ENCODE measurements at places on chromosomes 16 and 17. TPM values are rescaled to one million over a fixed set of nuclear protein-coding genes. Genes with fewer than 3 reads are reported as not detected.

GRCh38 chr17:68623811-68624210 is 22.6 kb upstream of the FAM20A start:
- DNase-seq, result no peak

LITAFD gene
- polyA plus RNA-seq, result not detected

VMP1 gene
- 170 TPM for polyA plus RNA-seq

DHRS7C gene
- not detected for polyA plus RNA-seq

ZNF232 gene
- polyA plus RNA-seq, result 6.8 TPM

DNA sequence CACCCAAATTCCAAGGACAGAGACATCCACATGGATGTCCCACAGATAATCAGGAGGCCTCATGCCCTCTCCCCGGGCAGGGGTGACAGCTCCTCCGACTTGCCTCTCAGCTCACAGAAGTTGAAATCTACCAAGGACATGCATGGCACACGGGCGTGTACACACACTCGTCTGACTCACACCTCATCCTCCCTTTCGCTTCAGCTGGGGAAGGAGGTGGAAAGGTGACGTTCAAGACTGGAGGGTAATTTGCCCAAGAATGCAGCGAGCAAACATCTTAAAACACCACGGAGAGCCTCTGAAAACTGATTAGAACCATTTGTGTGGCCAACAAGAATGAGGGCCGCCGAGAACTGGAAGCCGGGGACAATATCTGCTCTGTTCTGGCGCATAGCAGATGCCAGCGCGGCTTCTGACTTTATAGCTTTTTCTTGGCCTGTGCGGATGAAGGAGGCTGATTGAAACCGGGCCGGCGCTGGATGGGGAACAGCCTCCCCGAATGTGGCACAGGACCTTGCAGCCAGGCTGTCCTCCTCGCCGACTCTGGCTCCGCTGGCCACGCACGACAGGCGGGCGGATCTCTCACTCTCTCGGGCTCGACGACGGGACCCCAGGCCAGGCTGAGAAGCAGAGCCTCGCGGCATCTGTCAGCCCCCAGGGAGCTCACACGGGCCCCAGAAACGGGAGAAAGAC is 100.9 kb downstream of the C16orf95 start:
- DNase-seq, result peak; percentile 63

RND2 gene
- polyA plus RNA-seq, result 0.25 TPM

DNA sequence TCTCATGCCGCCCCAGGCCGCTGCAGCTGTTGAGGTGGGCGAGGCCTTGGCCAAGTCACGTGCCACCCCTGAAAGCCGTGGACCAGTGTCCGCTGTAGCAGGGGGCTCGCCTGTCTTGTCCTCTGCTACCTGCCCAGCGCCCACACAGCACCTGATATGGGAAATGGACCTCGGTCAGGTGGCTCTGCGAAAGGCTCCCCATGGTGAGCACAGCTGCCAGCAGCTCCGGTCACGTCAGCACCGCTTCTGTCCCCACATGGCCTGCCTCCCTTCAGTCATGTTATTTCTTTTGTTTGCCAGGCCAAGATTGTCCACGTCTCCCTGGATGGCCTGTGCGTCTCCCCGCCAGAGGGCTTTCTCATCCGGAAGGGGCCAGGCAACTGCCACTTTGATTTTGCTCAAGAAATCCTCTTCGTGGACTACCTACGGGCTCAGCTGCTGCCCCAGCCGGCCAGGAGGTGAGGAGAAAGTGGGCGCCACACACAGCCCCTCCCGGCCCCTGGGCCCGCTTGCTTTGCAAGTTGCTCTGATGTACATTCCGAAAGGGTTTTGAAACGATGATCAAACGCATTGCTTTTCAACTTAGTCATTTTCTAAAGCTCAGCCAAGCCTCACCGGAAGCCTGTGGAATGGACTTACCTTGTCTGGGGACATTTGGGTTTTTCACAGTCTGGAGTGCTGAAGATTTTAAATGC is 219.8 kb downstream of the KATNIP start:
- DNase-seq, result no peak

KIF19 gene
- polyA plus RNA-seq, result 4.2 TPM

DNA sequence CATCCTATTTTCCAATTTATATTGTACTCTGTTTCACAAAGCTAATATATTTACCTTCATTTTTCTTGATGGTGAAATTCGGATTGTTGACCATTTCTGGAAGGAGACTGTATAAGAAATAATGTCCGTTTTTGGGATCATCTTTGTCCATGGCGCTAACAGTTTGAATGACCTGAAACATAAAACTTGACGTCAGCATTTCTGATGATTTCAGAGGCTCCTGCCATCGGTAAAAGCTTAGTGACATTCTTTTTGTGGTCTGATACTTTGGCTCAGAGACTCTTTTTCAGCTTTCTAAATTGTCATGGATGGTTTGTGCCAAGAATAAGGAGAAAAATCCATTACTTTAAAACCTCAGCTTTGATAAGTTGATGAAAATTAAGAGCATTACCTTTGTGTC is 322.5 kb downstream of the CDH8 start:
- no peak for DNase-seq

DNA sequence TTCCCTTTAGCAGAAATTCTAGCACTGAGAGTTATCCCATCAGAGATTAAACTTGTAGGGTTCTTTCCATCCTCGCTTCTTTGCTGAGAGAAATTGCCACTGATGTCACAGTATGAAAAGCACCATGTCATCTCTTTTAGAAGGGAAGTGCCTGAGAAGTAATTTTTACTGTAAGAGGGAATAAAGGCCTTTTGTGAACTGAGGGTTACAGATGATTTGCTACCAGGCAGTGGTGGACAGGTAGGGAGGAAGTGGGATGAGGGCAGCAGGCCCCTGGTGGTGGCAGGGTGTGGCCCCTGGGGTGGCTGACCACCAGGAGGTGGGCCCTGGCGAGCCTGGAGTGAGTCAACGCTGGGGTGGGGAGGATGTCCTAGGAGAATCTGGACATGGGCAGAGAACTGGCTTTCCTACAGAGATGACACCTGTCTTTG is 6.4 kb upstream of the MILR1 start:
- DNase-seq, result no peak

- DNase-seq, result no peak
These were observed 41.6 kb downstream of the RPGRIP1L start for GRCh38 chr16:53662072-53662471.

DNA sequence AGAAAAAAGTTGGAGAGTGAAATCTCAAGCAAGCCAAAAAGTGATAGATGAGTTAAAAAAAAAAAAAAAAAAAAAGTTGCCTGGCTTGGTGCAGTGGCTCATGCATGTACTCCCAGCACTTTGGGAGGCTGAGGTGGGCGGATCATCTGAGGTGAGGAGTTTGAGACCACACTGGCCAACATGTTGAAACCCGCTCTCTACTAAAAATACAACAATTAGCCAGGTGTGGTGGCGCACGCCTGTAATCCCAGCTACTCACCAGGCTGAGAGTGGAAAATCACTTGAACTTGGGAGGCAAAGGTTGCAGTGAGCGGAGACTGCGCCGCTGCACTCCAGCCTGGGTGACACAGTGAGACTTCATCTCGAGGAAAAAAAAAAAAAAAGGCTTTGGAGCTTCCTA is 668.8 kb downstream of the WWOX start:
- DNase-seq, result no peak

DNA sequence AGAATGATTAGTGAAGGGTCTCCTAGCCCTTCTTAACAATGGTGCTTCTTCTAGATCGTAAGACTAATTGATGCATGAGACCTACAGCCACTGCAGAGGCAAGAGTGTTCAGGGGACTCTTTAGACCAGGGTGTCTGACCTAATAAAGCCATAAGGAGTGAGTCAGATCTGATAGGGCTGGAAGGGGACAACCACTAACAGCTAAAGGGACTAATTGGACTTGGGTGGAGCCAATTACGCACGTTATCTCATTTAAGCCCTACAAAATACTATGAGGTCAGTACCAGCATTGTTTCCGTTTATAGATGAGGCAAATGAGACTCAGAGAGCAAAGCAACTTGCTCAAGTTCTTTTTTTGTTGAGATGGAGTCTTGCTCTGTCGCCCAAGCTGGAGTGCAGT is 14.5 kb upstream of the RNF222 start:
- no peak for DNase-seq

TUBB3 gene
- polyA plus RNA-seq, result 11.5 TPM

DNA sequence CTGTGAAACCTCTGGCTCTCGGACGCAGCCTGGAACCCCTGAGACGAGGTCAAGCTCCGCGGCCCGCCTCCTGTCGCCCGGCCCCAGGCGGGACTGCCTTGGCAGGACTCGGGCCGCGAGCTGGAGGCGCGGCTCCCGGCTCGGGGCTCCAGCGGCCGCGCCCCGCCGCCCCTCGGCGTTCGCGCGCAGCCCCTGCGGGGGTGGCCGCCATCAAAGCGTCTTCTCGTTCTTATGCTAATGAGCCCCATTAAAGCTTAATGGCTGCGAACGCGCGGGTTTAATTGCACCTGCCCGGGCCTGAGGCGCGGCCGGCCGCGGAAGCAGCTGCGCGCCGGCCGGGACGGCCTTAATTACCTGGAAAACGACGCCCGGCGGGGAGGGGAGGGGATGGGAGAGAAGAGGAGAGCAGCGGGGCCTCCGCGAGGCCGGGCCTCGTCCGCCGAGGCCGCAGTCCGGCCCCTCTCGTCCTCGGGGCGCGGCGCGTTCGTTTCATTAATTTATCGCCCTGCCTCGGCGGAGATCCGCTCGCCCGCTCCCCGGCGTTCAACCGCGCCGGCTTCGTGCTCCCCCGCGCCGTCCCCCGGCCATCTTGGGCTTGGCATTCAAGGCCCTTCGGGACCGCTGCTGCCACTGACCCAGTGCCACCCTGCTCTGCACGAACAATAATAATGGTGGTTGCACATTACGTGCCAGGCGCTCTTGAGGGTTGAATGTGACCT is 19.2 kb downstream of the RAI1 start:
- DNase-seq, result peak; percentile 21

GRCh38 chr17:44595216-44595775 is 38.0 kb downstream of the FZD2 start:
- no peak for DNase-seq

DNA sequence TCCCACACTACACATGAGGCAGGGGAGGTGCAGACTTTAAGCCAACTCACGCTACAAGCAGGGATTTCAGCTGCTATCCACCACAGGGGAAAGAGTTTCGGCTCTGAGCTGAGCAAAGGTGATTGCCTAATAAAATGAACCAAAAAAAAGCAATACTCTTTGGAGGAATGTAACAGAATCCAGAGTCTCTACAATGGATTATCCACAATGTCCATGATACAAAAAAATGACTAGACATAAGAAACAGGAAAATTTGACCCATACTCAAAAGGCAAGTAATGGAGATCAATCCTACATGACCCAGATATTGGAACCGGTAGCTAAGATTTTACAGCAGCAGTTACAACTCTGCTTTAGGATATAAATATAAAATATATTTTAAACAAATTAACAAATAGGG is 19.0 kb upstream of the TMEM204 start:
- DNase-seq, result no peak

- peak; percentile 80 for DNase-seq
These were observed 146.8 kb downstream of the SEC14L1 start for GRCh38 chr17:77287432-77288068.

- DNase-seq, result no peak
These were observed 12.5 kb downstream of the ARL4D start for GRCh38 chr17:43411369-43411677.

SLC12A3 gene
- 0.07 TPM for polyA plus RNA-seq

- no peak for DNase-seq
These were observed 25.8 kb downstream of the CAPNS2 start for GRCh38 chr16:55592306-55592705.

GRCh38 chr17:43791589-43791988 is 11.4 kb downstream of the CFAP97D1 start:
- peak; percentile 65 for DNase-seq

FBXW10 gene
- 0.20 TPM for polyA plus RNA-seq

GRCh38 chr16:11250091-11250785 is 5.8 kb downstream of the SOCS1 start:
- no peak for DNase-seq

DNA sequence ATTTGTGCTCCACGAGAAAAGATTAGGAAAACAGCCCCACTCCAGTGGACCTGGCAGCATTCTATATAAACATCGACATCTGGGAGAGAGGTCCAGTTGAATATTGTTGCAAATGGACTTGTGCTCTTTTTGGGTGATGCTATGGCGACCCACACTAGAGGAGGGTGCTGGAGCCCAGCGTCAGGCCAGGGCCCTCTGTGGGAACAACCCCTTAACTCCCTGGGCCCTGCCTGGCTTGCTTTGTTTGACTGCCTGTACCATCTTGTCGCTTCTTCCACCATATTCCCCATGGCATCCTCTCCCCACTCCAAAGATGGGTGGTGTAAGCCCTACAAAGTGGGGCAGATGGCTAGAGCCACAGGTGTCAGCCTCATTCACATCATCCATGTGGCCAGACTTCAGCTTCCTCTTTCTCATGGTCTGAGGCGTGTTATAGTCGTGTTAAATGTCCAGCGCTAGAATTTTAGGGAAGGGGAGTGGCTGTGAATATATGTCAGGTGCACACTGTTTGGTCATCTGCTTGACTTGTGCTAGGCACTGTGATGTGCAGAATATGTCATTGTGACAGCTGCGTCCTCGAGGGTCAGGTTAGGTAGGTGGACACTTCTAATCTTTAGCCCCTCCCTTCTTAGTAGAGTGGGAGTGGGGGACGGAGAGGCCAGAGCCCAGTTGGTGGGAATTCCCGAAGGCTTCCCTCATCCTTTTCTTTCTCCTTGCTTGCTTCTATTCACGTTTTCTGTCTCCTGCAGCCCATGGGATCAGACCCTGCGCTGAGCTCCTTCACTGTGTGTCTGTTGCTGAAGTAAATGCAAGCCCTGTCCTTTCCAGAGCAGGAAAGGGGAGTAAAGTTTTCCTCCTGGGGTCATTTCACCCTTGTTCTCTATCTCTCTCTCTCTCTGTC is 49.8 kb downstream of the MPRIP start:
- DNase-seq, result no peak

CFAP20 gene
- polyA plus RNA-seq, result 20.6 TPM

Measured in lung (tissue), 17 donors.